Right lung (tissue), 10 donors: ENCODE measurements at places on chromosomes 16 and 17. TPM values are rescaled to one million over a fixed set of nuclear protein-coding genes. Genes with fewer than 3 reads are reported as not detected.

Gene CTRB2
- polyA plus RNA-seq: not detected

Gene HOXB1
- 0.15 TPM for polyA plus RNA-seq

Gene DUSP3
- 29.5 TPM for polyA plus RNA-seq

Gene GPR179
- 0.49 TPM for polyA plus RNA-seq

Gene TP53TG3
- not detected for polyA plus RNA-seq

Gene CCL8
- 0.60 TPM for polyA plus RNA-seq

Gene GCGR
- 0.42 TPM for polyA plus RNA-seq

Gene TLCD3A
- polyA plus RNA-seq: 31.6 TPM

Gene KRT36
- polyA plus RNA-seq: not detected

Gene SEPTIN12
- polyA plus RNA-seq: 0.38 TPM

Gene HIGD1B
- 21.7 TPM for polyA plus RNA-seq

Gene TBC1D3E
- polyA plus RNA-seq: not detected

Gene ABCA3
- 6.8 TPM for polyA plus RNA-seq

Gene FAM20A
- polyA plus RNA-seq: 5.3 TPM
